ENCODE measurements at places on chromosomes 13 and 19.
A peak's percentile ranks its signal among the peaks of the same experiment; 100 is the strongest.

- DNase-seq: peak; percentile 7
Measured at GRCh38 chr13:29758531-29759114, 91.8 kb downstream of the UBL3 start.

- DNase-seq: no peak
Measured at GRCh38 chr19:19004144-19004543, 29.2 kb downstream of the SUGP2 start.

- DNase-seq: no peak
Measured at GRCh38 chr13:106513025-106513983, 22.2 kb downstream of the EFNB2 start.

DNA sequence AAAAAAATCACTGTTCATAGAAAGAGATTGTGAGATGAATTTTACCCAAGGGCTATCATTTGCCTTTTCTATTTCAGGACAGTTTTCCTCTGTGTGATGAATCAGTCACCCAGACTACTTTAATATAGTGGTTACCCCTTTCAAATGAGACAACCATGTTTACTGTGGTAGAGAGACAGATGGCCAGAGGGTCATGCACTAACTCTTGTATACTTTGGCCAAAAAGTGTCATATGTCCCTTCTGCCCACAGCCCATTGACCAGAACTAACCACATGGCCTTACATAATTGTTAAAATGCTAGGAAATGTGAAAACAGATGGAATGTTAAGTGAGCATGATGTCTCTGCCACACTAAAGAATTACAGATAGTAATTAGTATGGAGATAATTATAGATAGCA, 498.7 kb downstream of the DACH1 start:
- no peak for DNase-seq

GRCh38 chr13:51475727-51476501, 23.1 kb upstream of the INTS6 start:
- no peak for DNase-seq

- DNase-seq: peak; percentile 11
Measured at GRCh38 chr19:16714702-16715287, 4.9 kb upstream of the NWD1 start.

- no peak for DNase-seq
Measured at GRCh38 chr13:72745260-72745659, 17.5 kb downstream of the BORA start.
